ENCODE measurements at places on chromosomes 5 and 9. TPM values are rescaled to one million over a fixed set of nuclear protein-coding genes. Genes with fewer than 3 reads are reported as not detected.

The HAVCR2 gene
- total RNA-seq, result 0.10 TPM

DNA sequence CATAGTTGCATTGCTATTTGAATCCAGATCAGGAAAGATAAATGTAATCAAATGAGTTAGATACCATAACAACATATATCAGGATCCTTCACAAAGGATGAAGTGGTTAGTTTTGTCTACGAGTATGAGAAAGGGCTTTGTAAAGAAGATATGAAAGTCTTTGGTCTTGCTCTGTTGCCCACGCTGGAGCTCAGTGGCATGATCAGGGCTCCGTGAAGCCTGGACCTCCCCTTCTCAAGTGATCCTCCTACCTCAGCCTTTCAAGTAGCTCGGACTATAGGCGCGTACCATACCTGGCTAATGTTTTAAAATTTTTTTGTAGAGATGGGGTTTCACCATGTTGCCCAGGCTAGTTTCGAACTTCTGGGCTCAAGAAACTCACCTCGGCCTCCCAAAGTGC is 1.8 kb downstream of the SMC5 start:
- no peaks in the 10 kb centered on the region for H3K27me3 ChIP-seq
- peaks cover 41% of the 10 kb centered on the region for H3K36me3 ChIP-seq
- peak overlapping the region; percentile 99 for H3K27ac ChIP-seq
- no peak for DNase-seq
- H3K4me3 ChIP-seq, result peak overlapping the region; percentile 95

The PCDHA9 gene
- 2.5 TPM for total RNA-seq

The HSPA9 gene
- 238 TPM for total RNA-seq

DNA sequence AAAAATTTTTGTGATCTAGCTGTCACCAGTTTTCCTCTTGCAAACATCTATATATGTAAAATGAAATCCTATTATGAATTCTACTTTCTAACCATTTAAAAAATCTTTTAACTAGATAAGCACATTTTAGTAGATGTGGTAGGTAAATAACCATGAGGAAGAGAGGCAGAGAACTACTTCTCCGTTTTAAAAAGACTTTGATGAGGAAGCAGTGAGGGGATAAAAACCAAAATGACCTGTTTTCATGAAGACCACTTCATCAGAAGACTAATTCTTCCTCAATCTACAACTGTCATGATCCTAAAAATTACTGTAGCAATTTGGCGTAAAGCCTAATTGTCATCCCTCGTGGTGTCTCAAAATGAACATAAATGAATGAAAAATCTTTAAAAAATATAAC is 15.7 kb upstream of the ERBIN start:
- H3K36me3 ChIP-seq, result no peaks in the 10 kb centered on the region
- H3K4me1 ChIP-seq, result peaks cover 8% of the 10 kb centered on the region
- H3K27ac ChIP-seq, result no peak overlapping the region

The TRIM7 gene
- 0.76 TPM for total RNA-seq

GRCh38 chr5:177473443-177474001 is at the start of gene DBN1:
Gene DBN1, minus strand, starts transcription at chr5:177473634. Its CDS starts 113 bp downstream, at chr5:177473521.
- no peak for DNase-seq
- no peaks in the 10 kb centered on the region for H3K27me3 ChIP-seq
- peak within 1 kb of the TSS; percentile 87 for H3K4me3 ChIP-seq
- H3K4me1 ChIP-seq, result peaks cover 27% of the 10 kb centered on the region
- H3K36me3 ChIP-seq, result peaks cover 4% of the 10 kb centered on the region

The PCDHA4 gene
- 10.7 TPM for total RNA-seq

DNA sequence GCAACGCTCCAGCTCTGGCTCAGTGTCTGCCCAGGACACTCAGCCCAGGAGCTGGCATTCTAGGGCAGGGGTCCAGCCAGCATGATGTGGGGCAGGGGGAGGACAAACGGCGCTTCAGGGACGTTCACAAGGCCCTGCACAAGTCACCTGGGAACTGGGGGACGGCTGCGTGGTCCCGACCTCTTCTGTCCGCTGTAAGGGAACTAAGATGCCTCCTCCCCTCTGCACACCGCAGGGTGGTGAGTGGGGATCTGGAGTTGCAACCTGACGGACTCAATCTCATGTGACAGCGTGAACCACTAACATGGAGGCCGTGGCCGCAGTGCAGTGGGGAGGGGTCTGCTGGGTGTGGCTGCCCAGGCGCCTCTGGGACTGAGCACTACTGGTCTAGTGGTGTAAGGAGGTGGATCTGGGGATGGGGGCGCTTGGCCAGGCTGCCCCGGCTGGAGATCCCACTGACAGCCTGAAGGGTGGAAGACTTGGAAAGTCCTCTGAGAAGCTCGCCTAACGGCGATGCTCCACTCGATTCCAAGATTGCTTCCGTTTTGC is 88.0 kb upstream of the RAPGEF1 start:
- peaks cover 39% of the 10 kb centered on the region for H3K27me3 ChIP-seq
- H3K36me3 ChIP-seq, result no peaks in the 10 kb centered on the region
- no peak for DNase-seq
- no peak overlapping the region for H3K4me3 ChIP-seq

Data from type B pancreatic cell (in vitro differentiated cells).